ENCODE measurements at places on chromosomes 11 and 22. TPM values are rescaled to one million over a fixed set of nuclear protein-coding genes. Genes with fewer than 3 reads are reported as not detected.

- DNase-seq = no peak
These were observed 185.9 kb downstream of the FAT3 start for GRCh38 chr11:92410526-92410925.

GRCh38 chr22:21443057-21443734, 24.0 kb upstream of the TMEM191C start:
- DNase-seq = no peak

GRCh38 chr22:26554956-26555355, 35.0 kb downstream of the TPST2 start:
- no peak for DNase-seq

GRCh38 chr11:47514825-47515647, 37.9 kb downstream of the CELF1 start:
- DNase-seq = no peak

- DNase-seq = no peak
These were observed 5.9 kb upstream of the MRGPRF start for GRCh38 chr11:69018924-69019323.

- DNase-seq = no peak
These were observed 7.2 kb downstream of the KCTD21 start for GRCh38 chr11:78181185-78181584.

GRCh38 chr11:119729581-119729927, 554 bp upstream of the NECTIN1 start:
- no peak for DNase-seq

DNA sequence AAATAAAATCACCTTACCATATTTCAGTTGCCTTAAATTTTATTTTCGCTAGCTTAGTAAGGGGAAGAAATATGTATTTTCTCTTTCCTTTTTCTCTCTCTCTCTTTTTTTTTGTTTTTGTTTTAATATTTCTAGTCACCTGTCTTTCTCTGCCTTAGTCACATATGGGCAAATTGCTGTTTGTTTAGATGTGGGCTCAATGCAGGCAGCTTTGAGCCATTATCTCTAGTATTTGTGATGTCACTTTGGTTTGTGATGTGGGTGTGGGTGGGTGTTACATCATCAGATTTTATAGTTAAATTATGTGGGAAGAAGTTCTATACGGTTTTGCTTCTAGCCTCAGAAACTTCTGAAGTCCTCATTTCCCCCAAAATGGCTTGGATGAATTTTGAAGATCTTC, at the start of gene C22orf31:
Gene C22orf31 (minus strand): TSS at position 59 of the 400 bp plus-strand sequence. CDS start 39 bp downstream, at position 20.
- no peak for DNase-seq

DNA sequence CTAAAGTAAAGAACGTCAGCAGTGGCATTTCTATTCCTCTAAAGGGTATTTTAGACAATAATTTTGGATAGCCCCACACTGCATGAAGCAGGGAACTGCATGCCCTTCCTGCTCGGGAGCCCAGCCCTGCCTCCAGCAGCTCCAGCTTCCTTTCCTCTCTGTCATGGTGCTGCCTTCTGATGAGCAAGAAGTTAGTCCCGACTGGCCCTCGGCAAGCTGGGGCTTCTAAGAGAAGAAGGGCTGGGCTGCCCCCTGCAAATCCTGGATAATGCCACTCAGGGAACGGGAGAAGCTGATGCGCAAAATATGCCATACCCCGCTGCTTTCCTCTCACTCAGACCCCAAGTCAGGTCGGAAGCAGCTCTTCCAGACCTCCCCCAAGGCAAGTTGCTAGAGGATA, 296.4 kb downstream of the ETS1 start:
- DNase-seq = no peak

GRCh38 chr11:47433157-47433556, 6.9 kb upstream of the PSMC3 start:
- no peak for DNase-seq

GRCh38 chr22:43279867-43280522, 63.2 kb downstream of the SCUBE1 start:
- DNase-seq = no peak

- no peak for DNase-seq
These were observed 16.6 kb upstream of the MOB2 start for GRCh38 chr11:1502954-1503707.

DNA sequence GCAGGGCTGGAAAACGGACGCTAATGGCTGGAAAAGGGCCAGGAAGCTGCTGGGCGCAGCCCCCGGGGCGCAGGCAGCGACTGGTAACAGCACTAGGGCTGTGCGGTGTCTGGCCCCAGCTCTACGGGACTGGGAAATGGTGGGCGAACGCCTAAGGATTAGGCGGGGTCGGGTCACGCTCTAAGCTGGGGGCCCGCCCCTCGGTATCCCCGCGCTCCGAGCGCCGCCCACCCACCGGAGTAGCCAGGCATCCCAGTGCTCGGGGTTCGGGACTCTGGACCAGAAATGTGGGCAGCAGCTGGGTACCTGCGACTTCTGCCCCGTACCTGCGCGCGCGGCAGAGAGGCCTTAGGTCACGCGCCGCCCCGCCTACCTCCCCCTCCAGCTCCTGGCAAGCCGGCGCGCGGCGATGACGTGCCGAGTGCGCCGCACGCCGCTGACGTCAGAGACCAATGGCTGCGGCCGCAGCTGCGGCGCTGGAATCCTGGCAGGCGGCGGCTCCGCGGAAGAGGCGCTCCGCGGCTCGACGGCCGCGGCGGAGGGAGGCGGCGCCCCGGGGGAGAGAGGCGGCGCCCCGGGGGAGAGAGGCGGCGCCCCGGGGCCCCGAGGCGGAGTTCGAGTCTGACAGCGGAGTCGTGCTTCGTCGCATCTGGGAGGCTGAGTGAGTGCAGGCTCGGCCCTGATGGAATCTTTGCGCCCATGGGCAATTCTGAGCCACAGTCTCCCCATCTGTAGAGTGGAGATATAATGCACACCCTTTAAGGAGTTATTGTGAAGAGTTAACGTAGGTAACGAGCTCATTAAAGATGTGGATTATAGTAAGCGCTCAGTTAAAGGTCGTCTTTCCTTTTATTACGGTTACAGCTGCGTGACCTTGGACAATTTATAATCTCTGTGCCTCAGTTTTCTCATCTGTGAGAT, at the start of the genes HPS4 and SRRD:
Gene HPS4 (minus strand): TSS at position 345 of the 921 bp plus-strand sequence. CDS start 2,021 bp downstream, outside the sequence.
Gene SRRD (plus strand): TSS at position 439 of the 921 bp plus-strand sequence. CDS start 14 bp downstream, at position 453.
- DNase-seq = peak; percentile 72

DNA sequence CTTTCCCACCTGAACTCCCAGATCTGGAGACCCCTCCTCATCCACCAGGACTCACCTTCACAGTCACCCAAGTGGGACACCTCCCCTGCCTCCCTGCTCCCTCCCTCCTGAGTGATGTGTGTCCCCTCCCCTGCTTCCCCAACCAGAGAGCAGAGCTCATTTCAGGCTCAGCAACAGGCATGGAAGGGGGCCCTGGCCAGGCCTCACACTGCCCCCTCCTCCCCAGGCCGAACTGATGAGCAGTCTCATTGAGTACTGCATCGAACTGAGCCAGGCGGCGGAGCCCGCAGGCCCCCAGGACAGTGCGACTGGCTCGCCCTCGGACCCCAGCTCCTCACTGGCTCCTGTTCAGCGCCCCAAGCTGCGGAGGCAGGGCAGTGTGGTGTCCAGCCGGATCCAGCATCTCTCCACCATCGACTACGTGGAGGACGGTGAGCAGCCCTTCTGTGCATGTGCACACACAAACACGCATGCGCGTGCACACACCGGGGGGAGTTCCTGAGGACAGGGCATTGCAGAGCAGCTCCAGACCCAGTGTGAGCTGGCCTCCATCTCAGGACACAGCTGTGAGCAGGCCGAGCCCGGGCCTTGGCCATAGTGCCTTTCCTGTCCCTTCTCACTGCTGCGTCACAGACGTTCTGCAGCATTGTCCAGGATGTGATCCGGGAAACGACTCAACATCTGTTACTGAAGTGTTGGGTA, 17.8 kb upstream of the NEAT1 start:
- DNase-seq = no peak

The OR52H1 gene
- not detected for total RNA-seq

The BDNF gene
- total RNA-seq = 22.0 TPM

The TPBGL gene
- 0.12 TPM for total RNA-seq

The RIMBP3C gene
- 0.15 TPM for total RNA-seq

The TMEM258 gene
- total RNA-seq = 160 TPM

The SMTNL1 gene
- not detected for total RNA-seq

The NEFH gene
- not detected for total RNA-seq

The CABP4 gene
- not detected for total RNA-seq

The GGT1 gene
- total RNA-seq = 14.0 TPM

The FHIP1B gene
- total RNA-seq = 32.1 TPM

Measured in HCT116 (cell line).